ENCODE measurements at places on chromosomes 7 and 10.

DNA sequence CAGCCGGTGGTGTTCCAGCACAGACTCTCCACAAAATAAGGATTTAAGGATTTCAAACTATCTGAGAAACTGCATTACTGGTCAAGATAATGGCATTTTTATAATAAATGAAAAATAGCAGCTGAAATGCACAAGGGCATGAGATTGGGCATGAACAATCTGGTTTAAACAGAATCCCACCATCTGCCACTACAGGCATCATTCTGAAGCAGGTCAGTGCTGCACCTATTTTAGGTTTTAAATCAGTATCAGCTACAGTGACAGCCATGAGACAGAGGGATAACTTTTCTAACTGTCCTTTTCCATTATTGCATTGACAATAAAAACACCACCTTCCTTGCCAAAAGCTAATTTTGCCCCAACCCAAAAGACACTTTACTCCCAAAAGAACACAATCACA, 186.8 kb downstream of the ETV1 start:
- no peak for DNase-seq

- no peak for DNase-seq
Observed at GRCh38 chr10:131086094-131086493, 225.4 kb downstream of the TCERG1L start.

GRCh38 chr7:100655908-100656674, at the start of gene ACTL6B:
ACTL6B (minus strand) TSS chr7:100656448; CDS start chr7:100656354, 94 bp downstream.
- no peak for DNase-seq

GRCh38 chr7:135753616-135754413, 5.2 kb upstream of the FAM180A start:
- no peak for DNase-seq

DNA sequence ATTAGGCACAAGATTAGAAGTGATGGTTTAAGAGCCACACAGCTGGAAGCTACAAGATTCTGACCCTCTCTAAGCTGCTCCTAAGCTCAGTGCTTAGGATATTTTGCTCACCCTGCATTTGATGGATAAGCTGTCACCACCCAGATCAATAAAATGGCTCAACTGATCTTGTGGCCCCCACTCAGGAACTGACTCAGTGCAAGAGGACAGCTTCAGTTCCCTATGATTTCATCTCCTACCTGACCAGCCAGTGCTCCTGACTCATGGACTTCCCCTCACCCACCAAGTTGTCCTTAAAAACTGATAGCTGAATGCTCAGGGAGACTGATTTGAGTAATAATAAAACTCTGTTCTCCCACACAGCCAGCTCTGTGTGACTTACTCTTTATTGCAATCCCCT, 833.8 kb downstream of the GRID1 start:
- DNase-seq, result no peak

- DNase-seq, result no peak
Observed at GRCh38 chr7:35749556-35749955, 51.3 kb upstream of the SEPTIN7 start.

DNA sequence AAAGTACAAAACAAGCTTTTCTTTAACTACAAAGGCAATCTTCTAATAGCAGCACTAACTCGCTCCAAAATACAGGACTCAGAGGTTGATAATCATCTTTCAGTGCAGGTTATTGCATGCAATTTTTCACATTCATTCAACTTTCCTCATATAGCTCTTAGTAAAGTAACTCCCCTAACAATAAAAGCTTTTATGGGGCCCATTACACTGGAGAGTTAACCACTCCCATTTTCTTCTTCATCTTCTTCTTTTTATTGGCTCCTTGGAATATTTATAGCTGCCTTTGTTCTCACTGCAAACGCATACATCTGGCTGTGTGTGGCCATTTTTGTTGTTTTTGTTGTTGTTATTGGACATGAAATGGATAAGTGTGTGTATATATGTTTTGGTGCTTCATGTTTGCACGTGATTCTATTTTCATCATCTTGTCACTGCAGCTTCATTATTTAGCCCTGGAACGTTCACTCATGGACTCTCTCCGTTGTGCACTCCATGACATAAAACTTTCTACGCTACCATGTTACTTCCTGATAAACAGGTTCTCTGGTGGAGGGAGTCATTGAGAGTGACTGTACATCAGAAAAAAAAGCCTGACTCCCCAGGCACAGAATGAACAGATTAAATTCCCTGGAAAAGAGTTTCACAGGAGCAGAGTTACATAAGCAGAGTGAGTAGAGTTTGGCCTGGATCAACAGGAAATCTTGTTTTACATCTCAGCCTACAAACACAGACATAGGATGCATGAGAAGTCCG, 236.4 kb upstream of the SP4 start:
- no peak for DNase-seq

GRCh38 chr10:71038921-71039320, 150.6 kb upstream of the PCBD1 start:
- DNase-seq, result no peak
